ENCODE measurements at places on chromosomes 6 and 20. TPM values are rescaled to one million over a fixed set of nuclear protein-coding genes. Genes with fewer than 3 reads are reported as not detected.

COL19A1 gene
- total RNA-seq, result not detected

PRND gene
- total RNA-seq, result not detected

PDYN gene
- 0.06 TPM for total RNA-seq

TBC1D7 gene
- total RNA-seq, result 37.0 TPM

MOXD1 gene
- total RNA-seq, result 1.6 TPM

MUCL3 gene
- total RNA-seq, result not detected

KIF25 gene
- not detected for total RNA-seq

SLC12A5 gene
- total RNA-seq, result 14.8 TPM

ARMC2 gene
- total RNA-seq, result 1.7 TPM

SRXN1 gene
- 333 TPM for total RNA-seq

OLIG3 gene
- total RNA-seq, result not detected

MYT1 gene
- 0.03 TPM for total RNA-seq

HLA-DOA gene
- 0.50 TPM for total RNA-seq

SMLR1 gene
- total RNA-seq, result not detected

PPIL6 gene
- total RNA-seq, result 2.3 TPM

TGM3 gene
- total RNA-seq, result 0.05 TPM

ATP6V1G2 gene
- 0.48 TPM for total RNA-seq
